Stimulated activated CD8-positive, alpha-beta memory T cell treated with anti-CD3 and anti-CD28 coated beads, Interleukin-7, amount 100 ng/mL, for 1 hour (primary cell): ENCODE measurements at places on chromosomes 6 and 20.
A peak's percentile ranks its signal among the peaks of the same experiment; 100 is the strongest.

- DNase-seq, result no peak
Observed at GRCh38 chr6:112665114-112665513, 318.0 kb downstream of the RFPL4B start.

GRCh38 chr6:9612489-9612888, 802.4 kb downstream of the TFAP2A start:
- no peak for DNase-seq

- no peak for DNase-seq
Observed at GRCh38 chr6:11685481-11686093, 93.0 kb downstream of the ADTRP start.

DNA sequence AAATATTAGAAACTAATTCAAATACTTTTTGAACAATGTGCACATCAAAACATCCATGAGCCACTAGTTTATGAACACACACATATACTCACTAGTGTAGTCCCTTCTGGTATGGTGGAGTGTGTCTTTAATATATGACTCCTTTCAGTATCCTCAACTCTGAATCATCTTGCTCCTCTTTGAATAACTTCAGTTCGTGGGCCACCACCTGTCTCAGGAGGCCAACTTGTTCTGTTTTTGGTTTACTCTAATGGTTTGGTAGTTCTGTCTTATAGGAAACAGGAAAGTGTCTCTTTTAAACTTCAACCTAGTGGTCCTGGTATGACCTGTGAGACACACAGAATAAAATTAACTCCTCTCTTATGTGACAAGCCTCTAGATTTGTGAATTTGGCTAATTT, 55.6 kb downstream of the ZNF292 start:
- DNase-seq, result no peak

DNA sequence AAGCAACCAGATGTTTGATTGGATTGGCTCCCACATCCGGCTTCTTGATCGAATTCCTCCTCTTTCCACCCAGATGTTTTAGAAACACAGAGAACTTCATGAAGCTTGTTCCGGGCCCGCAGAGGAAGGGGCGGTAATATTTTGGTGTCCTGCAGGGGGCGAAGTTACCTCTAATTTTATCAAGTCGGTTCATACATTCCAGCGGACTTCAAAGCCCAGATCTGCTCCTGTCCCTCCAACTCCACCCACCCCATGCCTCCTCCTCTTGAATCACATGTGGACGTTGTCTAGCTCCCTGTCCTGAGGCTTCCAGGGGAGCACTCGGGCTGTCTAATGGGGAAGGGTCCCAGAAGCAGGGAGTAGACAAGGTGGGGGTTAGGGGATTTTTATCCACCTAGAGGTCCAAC, 2.9 kb upstream of the BMP6 start:
- DNase-seq, result peak; percentile 36

- no peak for DNase-seq
Observed at GRCh38 chr6:149354009-149354408, 36.5 kb downstream of the TAB2 start.

GRCh38 chr6:63530182-63530581, 42.1 kb upstream of the LOC128125822 start:
- no peak for DNase-seq

DNA sequence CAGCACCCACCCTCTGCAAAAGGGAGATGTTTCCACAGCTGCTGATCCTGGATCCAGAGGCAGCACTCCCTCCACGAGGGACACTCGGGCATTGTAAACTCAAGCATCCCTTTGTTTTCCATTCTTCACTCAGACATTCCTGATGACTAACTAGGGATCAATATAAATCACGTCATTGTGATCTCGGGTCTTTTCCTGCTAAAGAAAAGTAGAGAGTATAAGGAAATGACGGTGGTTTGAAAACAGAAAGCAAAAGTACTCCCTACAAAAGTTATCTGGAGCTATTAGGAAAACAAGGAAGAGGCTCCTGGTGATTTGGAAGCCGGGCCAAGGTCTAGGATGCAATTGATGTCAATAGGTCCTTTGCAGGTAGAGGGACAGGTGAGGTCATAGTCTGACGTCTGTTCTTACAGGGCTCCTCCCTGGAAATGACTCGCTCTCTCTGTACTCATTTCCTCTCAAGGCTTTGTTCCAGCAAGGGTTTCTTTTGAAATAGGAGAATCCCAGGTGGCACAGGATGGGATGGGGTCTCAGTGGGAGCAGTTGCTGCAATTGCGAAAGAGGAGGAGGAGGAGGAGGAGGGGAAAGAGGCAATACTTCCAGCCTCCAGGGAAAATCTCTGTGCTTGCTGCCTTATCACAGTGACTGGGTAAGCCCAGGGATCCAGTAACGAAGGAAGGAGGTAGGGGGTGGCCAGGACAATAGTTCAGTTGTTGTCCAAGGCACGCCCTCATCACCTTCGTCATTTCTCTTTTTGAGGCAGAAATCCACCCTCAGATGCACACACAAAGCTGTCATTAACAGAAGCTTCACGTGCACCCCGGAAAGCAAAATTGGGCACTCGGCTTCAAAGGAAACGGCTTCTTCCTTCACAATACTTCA, 222.8 kb downstream of the LY86 start:
- DNase-seq, result no peak

- DNase-seq, result no peak
Observed at GRCh38 chr6:169536446-169537170, 165.2 kb downstream of the WDR27 start.

DNA sequence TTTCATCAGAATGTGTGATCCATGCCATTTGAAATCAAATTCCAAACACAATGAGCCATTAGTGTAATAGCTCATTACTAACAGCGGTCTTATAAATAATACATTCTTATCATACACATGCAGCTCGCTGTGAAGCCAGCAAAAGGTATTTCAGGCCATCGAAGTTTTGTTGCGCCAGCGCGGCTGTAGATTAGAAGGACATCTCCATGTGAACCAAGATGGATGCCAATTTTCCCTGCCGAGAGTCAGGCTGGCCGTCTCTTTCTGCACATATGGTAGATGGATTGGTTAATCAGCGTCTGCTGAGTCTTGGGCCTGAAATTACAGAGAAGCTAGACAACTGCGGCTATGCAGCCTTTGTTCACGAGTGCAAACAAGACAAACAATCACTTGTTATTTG, 44.1 kb downstream of the CFAP61 start:
- DNase-seq, result no peak

- DNase-seq, result no peak
Observed at GRCh38 chr6:10411131-10411970, 3.5 kb downstream of the TFAP2A start.

- DNase-seq, result no peak
Observed at GRCh38 chr6:167892835-167893815, 66.4 kb downstream of the AFDN start.

GRCh38 chr6:110491644-110492317, 15.4 kb upstream of the SLC22A16 start:
- no peak for DNase-seq

DNA sequence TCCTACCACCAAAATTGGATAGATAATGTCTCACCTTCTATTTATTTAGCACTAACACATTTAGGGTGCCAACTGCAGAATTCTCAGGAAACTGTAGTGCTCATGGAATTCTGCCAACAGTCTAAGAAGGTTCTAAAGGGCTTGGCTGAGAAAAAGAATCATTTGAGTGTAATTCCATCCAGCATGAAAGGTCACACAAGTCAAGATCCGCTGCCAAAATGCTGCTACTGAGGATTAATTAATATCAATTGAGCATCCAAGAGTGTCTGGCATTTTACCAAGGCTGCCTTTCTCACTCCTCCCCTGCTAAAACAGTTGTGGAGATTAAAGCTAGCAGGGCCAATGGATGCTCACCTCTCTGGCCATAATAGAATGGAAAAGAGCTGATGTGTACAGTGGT, 112.7 kb downstream of the FHL5 start:
- DNase-seq, result no peak

DNA sequence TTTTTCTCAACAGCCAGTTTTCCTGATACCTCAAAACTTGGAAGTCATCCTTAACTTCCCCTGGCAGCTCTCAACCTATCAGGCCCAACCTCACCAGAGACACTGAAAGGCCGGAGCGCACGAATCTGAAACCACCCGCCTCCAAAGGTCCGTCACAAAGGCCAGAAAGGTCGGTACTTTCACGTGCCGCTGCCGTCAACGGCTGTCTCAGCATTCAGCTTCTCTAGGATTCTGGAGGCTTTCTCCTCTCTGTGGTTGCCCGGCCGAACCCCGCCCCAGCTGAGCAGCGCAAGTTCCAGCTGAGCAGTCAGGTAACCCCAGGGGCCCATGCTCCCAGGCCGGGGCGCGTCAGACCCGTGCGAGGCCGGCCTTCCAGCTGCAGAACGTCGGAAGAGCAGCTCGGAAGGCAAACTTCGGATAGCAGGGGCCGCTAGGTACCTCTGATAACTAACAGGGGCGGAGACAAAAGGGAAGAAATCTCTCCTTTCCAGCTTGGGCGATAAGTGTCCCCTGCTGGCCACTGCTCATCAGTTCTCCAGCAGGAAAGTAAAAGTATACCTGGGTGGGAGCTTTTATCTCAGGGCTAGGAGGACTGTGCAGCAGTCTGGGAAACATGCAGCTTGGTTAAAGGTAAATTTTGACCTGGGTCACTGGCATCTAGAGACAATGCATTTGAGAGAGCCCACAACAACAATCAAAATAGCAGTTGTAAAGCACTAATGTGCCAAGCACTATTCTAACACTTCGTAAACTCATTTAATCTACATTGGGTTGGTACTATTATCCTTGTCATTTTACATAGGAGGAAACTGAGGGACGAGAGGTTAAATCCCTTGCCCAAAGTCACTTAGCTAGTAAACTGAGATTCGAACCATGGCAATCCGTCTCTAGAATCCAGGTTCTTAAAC, 16.1 kb downstream of the ZSCAN12 start:
- DNase-seq, result no peak

GRCh38 chr6:46876126-46876525, 45.6 kb downstream of the ADGRF5 start:
- no peak for DNase-seq
